Stimulated activated CD8-positive, alpha-beta memory T cell treated with anti-CD3 and anti-CD28 coated beads, Interleukin-7, amount 100 ng/mL, for 4 hours (primary cell): ENCODE measurements at places on chromosomes 12 and 14.

DNA sequence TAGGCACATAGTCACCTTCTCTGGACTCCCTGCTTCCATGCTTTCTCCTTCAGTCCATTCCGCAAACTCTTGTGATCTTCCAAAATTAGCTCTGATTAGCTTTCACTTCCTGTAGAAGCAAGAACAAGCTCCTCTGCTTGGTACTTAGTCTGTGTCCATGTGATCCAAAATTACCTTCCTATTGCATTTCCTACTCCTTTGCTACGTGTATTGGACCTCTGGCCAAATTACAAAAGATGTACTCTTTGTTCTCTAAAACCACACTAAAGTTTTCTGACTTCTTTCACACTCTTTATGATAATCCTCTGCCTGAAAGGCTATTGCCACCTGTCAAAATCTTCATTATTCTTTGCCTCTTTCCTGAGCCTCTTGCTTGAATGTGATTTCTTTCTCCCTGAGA, 786 bp upstream of the TSFM start:
- DNase-seq: no peak

DNA sequence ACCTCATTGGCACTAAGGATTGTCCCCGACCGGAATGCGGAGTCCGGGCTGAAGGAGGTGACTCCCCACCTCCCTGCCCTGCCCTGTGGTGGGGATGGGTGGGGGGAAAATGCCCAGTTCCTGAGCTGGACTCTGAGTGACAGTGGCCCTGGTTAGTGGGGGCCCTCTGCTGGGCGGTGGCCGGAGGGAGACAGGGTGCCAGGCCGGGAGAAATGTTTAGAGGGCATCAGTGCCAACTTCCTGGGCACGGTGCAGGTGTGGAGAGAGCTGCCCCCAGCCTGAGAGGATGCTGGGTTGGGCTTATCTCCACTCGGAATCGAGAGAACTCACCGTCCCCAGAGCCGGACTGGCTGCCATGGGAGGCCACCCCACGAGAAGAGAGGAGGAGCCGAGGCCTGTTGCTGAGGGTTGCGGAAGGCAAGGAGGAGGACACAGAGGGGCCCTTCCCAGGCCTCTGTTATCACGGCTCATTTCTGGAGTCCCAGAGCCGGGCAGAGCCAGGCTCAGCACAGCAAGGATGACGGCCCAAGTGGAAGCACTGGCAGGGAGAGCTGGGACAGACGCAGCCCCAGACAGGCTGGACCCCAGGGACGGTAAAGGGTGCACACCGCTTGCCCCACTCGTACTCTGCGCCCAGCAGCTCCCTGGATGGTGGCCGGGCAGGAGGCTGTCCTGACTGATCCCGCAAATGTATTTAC, 156.7 kb downstream of the KIF26A start:
- no peak for DNase-seq

GRCh38 chr12:112270673-112271072, 111.6 kb downstream of the HECTD4 start:
- DNase-seq: no peak

GRCh38 chr12:55061024-55061423, 41.2 kb downstream of the NEUROD4 start:
- DNase-seq: no peak

- no peak for DNase-seq
These were observed 44.4 kb downstream of the CCDC60 start for GRCh38 chr12:119378903-119379302.

- no peak for DNase-seq
These were observed 17.4 kb downstream of the BICDL1 start for GRCh38 chr12:120006258-120006975.

- DNase-seq: no peak
These were observed 231.9 kb upstream of the AVPR1A start for GRCh38 chr12:63382930-63383329.

DNA sequence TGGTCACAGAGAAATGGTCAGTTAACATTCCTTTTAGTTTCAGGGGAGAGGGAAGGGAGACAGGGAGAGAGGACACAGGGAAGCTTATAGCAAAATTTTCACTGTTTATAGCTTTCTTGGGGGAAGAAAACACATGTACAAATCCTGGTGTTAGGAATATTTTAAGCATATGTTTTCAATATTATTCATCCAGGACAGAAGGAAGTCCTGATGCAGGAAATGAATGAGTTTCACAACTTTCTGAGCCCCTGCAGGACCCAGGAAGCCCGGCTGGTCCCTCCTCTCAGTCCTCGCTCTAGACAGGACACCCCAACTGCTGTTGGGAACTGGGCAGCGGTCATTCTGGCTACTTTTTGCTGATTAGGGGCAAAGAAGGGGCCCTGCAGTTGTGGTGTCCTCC, 71.1 kb upstream of the ZDHHC17 start:
- no peak for DNase-seq

GRCh38 chr14:21145437-21145836, 10.4 kb downstream of the OR5AU1 start:
- DNase-seq: no peak

DNA sequence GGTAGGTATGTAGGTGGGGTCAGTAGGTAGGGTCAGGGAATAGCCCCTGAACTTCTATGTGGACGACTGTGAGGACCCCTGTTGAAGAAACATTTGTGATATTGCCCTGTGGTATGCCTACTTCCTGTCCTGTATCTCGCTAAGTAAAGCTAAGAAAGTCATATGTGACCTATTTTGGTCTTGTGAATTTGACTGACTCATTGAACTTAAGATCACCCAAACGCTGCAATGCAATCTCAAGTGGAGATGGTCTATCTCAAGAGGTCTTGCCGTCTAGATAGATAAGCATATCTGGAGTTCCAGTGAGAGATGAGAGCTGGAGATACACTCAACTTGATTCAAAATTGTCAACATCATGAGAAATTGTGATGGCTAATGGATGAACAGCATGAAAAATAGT, 73.8 kb downstream of the TRAFD1 start:
- no peak for DNase-seq

GRCh38 chr12:31954925-31955858, 4.0 kb upstream of the RESF1 start:
- DNase-seq: no peak

DNA sequence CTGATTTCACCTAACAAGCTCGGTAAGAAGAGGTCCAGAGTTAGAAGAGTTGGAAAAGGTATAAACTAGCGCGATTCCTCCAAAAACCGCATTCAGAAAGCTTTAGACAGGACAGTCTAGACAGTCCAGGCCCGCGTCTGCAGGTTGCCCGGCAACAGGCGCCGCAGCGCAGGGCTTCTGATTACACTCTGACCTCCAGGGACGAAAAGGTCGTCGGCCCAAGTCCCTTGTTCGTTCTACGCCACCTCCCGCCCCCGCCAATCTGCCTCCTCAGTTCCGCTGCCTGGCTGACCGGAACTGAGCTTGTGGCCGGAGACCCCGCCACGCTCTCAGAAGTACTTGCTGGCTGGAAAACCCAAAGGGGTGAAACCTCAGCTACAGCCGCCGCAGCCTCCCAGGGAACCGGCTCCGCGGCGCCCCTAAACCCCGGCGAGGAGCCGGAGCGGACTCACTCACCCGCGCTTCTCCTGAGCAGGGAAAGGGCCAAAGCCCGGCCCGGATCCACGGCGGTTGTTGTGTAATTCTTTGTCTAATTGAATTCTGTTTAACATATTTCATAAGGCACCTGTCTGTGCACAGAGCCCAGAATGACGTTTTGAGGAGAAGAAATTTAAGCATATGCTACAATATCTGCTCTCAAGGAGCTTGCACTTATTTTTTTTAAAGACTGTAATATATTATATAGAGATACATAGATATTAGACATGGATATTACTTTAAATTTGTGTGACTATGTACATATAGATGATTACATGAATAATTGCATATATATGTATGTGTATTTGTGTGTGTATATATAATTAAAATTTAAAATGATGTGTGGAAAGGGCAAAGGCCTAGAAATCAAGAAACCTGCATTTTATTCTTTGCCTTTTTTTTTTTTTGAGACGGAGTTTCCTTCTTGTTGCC, at the start of gene CAPS2:
Gene CAPS2, minus strand, starts transcription at position 407 of the 909 bp plus-strand sequence. CDS start 3,826 bp downstream, outside the sequence.
- peak; percentile 42 for DNase-seq

GRCh38 chr12:54565310-54565985, 16.0 kb downstream of the PDE1B start:
- no peak for DNase-seq

DNA sequence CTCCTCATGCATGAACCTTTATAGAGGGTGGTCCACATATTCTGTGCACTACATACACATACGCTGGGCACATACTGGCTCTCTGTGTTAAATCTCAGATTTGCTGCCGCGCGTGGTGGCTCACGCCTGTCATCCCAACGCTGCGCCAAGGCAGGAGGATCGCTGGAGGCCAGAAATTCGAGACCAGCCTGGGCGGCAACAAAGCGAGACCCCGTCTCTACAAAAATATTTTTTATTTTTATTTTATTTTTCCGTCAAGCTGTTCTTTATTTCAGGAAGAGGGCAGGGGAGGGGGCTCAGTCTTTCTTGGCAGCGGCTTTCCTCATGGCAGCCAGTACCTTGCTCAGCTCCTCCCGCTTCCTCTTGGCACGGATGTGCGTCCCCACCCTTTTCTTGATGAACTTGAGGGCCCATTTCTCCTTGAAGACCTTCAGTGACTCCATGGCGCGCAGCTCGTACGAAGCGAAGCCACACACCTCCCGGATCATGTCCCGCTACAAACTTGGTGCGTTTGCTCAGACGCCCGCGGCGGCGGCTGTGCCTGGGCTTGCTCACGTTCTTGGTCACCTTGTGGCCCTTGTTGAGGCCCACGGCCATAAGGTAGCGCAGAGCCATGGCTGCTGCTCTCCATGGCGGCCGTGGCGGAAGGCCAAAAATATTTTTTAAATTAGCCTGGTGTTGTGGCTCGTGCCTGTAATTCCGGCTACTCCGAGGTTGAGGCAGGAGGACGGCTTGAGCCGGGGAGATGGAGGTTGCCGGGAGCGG, 3.2 kb downstream of the DCAF4 start:
- no peak for DNase-seq

DNA sequence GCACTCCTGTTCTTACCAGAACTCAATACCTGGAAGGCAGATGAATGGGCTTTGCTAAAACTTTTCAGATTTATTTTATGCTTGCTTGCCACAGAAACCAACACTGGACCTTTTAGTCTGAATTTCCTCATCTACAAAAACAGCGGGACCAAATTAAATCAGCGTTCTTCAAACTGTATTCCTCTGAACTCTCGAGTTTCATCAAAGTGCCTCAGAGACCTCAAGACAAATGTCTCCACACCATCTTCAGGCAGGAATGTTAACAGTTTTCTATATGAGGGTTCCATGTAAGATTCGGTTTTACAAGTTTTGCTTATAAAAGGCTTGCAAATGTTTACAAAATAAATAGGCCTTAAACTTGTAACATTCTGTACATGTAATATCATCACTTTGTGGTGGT, 74.6 kb downstream of the MED13L start:
- no peak for DNase-seq

- no peak for DNase-seq
These were observed 483.5 kb downstream of the ATP23 start for GRCh38 chr12:58424735-58425392.

GRCh38 chr12:77687321-77687720, 143.4 kb upstream of the NAV3 start:
- DNase-seq: no peak

- no peak for DNase-seq
These were observed 35.2 kb downstream of the ZFP36L1 start for GRCh38 chr14:68757618-68758081.

GRCh38 chr12:10363658-10363913, 26.3 kb downstream of the KLRK1 start:
- no peak for DNase-seq

GRCh38 chr12:70045514-70045913, 197.7 kb upstream of the CNOT2 start:
- no peak for DNase-seq

GRCh38 chr14:49919825-49920659, 27.2 kb downstream of the ARF6 start:
- DNase-seq: no peak

- DNase-seq: no peak
These were observed 125.5 kb downstream of the TMTC3 start for GRCh38 chr12:88267630-88268029.

DNA sequence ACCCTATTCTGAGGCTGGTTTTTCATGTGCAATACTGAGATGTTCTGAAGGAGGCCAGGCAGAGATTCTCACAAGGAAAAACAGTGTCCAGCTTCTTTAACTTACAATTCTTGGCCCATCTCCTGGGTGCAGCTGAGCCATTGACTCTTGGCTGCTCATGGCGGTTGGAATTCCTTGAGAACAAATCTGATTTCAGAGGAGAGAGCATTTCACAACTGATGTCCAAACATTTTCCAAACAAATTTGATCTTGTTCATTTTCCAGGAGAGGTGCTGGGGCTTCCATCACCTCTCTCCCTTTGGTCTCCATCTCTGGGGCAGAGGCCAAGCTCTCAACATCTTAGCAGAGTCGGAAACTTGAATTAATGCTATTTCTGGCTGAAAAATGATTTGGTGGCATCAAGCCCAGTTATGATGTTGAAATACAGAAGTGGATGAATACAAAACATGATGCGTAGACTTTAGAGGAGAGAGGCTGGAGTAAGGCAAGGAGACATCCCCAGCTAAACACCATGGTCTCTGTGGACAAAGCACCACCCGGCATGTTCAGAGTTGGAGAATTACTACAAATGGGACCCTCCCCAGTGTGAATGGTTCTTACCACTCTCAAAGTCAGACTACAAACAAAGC, 593.0 kb downstream of the VRK1 start:
- DNase-seq: no peak

DNA sequence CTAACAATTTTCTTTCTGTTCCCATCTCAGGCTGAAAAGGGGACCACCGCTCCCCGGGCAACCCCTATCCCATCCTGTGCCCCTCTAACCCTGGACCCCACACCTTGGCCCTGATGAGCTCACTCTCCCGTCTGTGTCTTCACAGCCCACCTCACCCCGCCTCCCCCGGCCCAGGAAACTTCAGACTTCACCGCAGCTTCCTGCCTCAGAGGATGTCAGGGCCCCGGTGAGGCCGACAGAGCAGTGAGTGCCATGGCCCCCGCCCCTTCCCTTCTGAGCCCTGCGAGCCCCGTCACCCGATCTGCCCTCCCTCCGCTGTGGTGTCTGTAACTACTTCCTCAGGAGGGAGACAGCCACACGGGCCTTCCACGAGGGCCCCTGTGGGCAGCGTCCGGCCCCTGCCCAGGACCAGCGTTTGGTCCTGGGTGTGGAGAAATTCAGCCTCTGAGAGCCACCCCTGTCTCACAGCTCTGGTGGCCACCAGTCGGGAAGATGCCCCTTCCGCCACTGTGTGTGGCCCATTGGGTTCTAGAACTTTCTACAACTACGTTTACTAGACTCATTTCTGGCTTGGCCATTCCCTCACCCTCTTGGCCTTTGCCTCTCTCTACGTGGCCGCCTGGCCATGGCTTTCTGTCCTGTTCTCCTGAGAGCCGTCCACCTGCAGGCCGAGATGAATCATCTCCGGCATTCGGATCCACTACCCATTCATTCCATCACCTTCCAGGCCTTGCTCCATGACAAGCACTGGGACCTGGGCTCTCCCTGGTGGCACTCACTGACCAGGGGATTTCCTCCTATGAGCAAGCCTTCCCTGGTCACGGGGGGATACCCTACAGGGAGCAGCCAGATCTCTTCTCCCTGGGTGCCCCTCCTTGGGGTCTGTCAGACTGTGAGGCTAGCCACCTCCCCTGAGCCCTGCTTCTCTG, 3.4 kb downstream of the RHOF start:
- DNase-seq: peak; percentile 93
